T1000 (cell line): ENCODE measurements at places on chromosomes 3 and 15.

DNA sequence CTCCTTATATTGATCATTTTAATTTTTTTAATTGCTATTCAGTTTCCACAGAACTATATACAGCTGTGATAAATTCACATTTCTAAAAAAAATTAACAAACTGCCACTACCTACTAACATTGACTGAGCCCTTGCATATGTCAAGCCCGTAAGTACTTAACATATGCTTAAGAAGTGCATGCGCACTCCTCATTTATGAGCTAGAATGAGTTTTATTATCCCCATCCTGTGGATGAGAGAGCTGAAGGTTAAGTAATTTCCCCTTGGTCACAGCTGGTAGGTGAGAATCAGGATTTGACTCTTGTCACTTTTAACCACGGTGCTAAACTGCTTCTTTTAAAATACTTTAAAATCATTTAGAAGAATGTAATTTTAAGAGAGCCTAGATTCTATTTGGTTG lies 25.9 kb downstream of the CXCR6 start:
- DNase-seq: no peak

DNA sequence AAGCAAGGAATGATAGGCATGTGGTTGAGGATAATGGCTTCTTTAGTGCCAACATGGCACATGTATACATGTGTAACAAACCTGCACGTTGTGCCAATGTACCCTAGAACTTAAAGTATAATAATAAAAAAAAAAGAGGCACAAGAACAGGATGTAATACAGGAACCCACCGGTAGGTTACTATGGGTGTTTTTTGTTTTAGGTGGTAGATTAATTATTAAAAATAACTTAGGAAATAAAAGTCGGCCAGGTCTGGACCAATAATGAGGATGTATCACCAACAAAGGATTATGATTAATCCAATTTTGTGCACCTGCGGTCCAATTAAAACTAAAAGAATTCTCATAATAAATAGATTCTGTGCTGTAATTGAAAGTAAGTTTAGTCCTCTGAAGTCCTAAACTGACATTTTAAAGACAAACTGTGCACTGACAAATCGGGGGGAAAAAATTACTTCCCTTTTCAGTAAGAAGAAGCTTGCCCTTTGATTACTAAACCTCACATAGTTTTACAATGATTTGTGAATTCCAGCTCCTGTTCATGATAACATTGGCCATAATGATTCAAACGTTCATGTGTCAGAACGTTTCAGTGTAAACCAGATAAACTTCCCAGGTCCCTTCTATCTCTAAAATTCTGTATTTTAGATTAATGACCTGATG lies 62.2 kb downstream of the CASR start:
- DNase-seq: no peak

DNA sequence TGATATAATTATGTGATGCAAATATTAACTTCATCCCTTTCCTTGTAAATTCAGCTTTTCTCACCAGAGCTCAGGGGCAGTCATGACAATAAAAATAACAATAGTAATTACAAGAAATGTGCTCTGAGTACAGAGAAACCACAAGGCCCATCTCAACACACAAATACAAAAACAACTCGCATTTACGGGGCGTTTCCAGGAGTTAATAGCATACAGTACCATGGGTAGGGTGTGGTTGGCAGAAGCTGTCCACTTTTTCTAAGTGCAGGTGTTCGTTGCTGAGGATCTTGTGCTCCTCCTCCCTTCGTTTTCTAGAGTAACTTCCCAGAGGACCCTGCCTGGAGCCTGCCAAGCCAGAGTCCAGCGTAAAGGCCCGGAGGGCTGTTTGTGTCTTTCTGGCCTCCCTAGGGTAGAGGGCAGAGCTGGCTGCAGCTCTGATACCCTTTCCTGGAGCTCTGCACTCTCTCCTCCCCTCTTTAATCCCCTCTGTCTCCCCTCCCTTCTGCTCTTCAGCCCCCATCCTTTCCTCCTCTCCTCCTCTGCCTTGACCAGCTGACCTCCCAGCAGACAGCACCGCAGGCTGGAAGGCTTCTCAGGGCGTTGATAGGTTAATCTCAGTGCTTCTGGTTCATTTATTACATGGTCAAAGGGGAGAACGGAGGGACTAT lies 11.4 kb downstream of the SEMA3G start:
- no peak for DNase-seq

GRCh38 chr3:100641471-100642032 lies 32.2 kb downstream of the ADGRG7 start:
- no peak for DNase-seq

DNA sequence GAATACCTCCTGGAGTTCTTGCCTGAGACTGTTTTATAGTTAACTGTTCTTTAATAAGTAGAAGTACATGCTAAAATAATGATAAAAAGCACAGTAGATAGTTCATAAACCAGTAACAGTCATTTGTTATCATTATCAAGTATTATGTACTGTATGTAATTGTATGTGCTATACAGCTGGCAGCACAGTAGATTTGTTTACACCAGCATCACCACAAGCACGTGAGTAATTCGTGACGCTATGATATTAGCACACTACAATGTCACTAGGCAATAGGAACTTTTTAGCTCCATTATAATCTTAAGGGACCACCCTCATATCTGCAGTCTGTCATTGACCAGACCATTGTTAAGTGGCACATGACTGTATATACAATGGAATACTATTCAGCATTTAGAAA lies 534.7 kb downstream of the FHIT start:
- no peak for DNase-seq

GRCh38 chr15:70286113-70286806 lies 188.5 kb upstream of the TLE3 start:
- DNase-seq: no peak

GRCh38 chr3:6640907-6641306 lies 220.0 kb upstream of the GRM7 start:
- no peak for DNase-seq

DNA sequence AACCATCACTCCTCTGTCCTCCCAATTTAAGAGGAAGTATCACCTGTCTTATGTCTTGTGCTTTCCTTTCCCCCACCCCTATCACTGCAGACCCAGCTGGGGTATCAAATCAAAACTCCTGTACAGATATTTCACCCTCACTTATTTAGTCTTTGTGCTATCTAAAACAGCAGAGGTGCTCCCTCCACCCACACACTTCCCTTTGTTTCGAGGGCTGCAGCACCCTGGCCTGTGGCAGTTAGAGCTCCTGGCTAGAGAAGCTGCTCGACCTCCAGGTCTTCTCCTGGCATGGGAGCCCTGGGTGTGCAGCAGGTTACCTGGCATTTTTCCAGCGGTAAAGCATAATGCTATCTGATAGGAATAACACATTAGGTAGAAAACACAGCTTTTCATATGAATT lies 181.4 kb upstream of the BCL6 start:
- DNase-seq: no peak

- no peak for DNase-seq
These were observed 662 bp downstream of the UBL7 start for GRCh38 chr15:74460298-74460697.

DNA sequence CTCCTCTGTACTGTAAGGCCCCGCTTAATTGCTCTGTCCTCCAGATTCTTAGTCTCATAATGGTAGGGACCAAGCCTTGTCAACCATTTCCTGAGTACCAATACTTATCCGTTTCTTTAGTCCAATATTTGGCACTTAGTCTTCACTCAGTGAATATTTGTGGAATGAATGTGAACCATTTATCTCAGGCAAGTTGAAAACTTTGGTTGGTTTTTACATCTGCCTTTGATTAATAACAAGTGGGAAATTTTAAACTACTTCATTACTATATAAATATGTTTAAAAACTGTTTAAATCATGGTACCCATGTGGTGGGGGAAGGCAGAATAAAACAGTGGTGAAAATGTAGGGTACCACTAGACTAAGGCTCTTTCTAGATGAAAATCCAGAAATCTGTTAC lies 15.2 kb downstream of the CA12 start:
- DNase-seq: no peak

GRCh38 chr3:79661896-79662295 lies 105.9 kb downstream of the ROBO1 start:
- no peak for DNase-seq

GRCh38 chr15:41866263-41866703 lies 27.6 kb downstream of the SPTBN5 start:
- DNase-seq: no peak

- DNase-seq: no peak
These were observed 106.6 kb upstream of the TMC3 start for GRCh38 chr15:81480645-81481053.

GRCh38 chr3:178170698-178171535 lies 365.3 kb upstream of the KCNMB2 start:
- DNase-seq: no peak

GRCh38 chr15:77817434-77817833 lies 184.7 kb upstream of the LINGO1 start:
- DNase-seq: no peak

- DNase-seq: no peak
These were observed 39.5 kb upstream of the MGA start for GRCh38 chr15:41620536-41621199.

DNA sequence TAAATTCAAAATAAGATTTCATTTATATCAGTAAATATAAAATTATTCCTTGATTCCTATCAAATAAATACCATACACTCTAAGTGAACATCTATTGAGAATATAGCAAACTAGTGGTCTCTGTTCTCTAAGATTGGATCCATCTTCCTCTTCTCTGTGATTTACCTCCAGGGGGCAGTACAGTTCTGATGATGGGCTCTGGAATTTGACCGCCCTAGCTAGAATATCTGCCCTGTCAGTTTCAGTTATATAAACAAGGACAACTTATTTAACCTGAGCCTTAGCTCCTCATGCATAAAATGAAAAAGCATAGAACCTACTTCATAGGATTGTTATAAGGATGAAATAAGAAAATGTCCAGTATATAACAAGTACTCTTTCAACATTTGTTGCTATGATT lies 171.1 kb upstream of the CCDC54 start:
- no peak for DNase-seq

DNA sequence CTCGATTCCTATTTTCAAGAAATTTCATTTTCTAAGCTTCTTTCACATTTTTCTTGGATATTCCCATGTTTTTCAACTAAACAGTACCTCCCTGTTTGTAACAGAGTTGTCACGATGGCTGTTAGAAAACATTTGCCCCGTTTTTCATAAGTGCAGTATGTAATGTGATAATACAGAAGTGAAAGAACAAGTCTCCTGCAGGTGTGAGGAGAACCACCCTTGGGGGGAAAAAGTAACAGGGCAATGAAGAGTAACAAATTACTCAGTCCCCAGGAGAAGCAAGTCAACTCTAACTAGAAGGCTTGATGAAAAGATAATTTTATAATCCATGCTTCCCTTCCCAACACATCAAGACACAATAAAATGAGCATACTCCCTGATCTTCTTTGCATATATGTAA lies 493.3 kb downstream of the FOXP1 start:
- no peak for DNase-seq

GRCh38 chr3:150393745-150394144 lies 14.4 kb upstream of the TSC22D2 start:
- DNase-seq: no peak

GRCh38 chr15:36251450-36251849 lies 328.0 kb upstream of the CDIN1 start:
- DNase-seq: no peak

- no peak for DNase-seq
These were observed 430.6 kb downstream of the MECOM start for GRCh38 chr3:169232863-169233262.

- DNase-seq: no peak
These were observed 190.8 kb downstream of the XXYLT1 start for GRCh38 chr3:195080125-195080524.

- DNase-seq: no peak
These were observed 268.0 kb downstream of the EPHA3 start for GRCh38 chr3:89375451-89375850.

DNA sequence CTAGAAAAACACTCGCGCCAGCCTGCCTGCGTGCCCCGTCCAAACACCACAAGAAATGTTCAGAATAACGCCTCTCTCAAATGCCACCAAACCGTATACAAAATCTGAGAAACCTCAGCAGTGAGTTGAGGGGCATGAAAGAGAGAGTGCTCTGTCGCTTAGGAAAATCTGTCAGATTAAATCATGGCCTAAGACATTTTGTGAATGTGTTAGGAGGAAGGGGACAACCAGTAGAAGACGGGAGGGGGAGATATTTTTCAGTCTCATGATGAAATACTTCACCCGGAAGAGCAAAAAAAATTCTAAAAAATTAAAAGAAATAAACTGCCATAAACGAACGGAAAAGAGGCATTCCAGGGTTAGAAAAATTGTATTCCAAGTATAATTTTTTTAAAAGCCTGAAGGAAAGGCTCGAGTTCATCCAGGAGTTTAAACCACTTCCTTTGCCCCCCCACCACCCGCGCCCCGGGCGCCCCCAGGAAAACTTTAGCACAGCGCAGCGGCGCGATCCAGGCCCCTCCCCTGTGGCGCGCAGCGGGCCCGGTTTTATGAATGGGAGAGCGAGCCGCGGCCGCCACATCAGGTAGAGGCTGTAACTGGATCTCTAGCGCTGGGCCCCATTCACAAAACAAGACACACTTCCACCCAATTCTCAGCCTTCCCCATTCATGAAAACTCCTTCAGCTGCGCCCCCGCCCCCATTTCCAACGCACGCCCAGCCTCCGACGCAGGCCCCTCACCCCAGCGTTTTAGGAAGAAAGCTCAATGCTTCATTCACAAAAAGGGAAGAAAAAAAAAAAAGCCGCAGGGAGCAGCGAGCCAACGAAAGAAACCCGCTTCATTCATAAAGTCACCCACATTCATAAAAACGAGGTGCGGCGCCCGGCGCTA lies 1.4 kb downstream of the ETV5 start:
- peak; percentile 49 for DNase-seq

- DNase-seq: no peak
These were observed 38.8 kb upstream of the DLG1 start for GRCh38 chr3:197337214-197337613.

DNA sequence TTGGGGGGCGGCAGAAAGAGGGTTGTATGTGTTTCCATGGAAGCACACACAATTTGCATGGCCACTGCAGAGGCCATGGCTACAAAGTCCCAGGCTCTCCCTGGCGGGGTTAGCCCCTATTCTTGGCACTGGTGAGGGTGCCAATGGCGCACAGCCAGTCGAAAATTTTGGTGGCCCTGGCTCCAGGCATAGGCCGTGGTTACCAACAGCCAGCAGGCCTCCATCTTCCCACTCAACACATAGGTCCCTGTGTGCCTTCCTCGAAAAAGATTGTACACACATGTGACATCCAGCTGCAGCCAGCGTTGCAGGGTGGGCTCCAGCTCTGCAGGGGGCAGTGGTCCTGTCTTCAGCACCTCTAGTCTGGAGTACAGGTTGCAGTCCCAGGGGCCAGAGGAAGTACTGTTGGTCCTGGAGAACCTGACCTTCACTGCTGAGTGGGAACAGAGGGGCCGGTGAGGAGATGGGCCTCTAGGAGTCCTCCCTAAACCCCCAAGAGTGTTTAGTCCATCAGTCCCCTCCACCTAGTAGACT lies 7.1 kb downstream of the P4HTM start:
- DNase-seq: no peak

DNA sequence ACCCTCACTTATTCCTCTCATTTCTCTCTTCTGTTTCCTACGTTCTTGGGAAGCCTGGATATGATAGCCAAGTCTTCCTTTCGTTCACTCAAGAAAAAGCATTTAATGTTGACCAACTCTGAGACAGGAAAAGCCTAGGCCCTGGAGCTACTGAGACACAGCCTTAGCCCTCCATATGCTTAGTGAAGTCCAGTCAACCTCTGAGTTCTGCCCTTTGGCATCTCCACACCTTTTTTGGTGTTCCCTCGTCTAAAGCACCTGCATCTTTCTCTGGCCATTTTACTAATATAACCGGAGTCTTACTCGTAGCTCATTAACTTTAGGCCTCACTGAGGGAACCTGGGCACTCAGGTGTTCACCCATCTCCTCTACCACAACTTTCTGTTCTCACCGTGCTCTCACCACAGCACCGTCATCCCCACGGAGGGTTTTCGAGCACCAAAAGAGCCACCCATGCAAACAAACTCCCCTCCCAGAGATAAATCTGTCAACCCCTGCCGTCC lies 632 bp downstream of the MTHFS start:
- no peak for DNase-seq
